Activated CD4-positive, alpha-beta T cell treated with anti-CD3 and anti-CD28 coated beads, Interleukin-2, amount 50 U/mL, for 24 hours (primary cell): ENCODE measurements at places on chromosomes 3 and 15.

GRCh38 chr3:138799822-138800221 is 34.9 kb downstream of the PIK3CB start:
- no peak for DNase-seq

DNA sequence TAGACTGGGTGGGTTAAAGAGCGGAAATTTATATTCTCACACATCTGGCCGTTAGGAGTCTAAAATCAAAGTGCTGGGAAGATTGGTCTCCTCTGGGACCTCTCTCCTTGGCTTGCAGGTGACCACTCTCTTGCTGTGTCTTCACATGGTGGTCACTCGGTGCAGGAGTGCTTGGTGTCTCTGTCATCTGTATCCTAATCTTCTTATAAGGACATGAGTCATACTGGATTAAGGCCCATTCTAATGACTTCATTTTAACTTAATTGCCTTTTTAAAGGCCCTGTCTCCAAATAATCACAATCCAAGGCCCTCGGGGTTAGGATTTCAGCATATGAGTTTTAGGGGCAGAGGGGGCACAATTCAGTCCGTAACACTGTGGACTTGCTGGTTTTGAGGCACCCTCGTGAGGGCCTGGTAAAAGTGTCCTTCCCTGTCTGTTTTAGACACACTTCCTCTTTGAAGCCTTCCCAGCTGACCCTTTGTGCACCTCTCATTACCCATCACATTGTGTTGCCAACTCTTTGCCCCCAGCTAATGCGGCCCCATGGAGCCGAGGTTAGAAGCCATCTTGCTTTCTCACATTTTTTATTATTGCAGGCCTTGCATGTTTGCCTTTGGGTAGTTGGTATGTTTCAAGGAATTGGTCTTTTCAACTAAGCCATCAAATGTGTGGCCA is 3.2 kb downstream of the XYLB start:
- DNase-seq: no peak

GRCh38 chr3:159775372-159775961 is 213.2 kb upstream of the IL12A start:
- no peak for DNase-seq

DNA sequence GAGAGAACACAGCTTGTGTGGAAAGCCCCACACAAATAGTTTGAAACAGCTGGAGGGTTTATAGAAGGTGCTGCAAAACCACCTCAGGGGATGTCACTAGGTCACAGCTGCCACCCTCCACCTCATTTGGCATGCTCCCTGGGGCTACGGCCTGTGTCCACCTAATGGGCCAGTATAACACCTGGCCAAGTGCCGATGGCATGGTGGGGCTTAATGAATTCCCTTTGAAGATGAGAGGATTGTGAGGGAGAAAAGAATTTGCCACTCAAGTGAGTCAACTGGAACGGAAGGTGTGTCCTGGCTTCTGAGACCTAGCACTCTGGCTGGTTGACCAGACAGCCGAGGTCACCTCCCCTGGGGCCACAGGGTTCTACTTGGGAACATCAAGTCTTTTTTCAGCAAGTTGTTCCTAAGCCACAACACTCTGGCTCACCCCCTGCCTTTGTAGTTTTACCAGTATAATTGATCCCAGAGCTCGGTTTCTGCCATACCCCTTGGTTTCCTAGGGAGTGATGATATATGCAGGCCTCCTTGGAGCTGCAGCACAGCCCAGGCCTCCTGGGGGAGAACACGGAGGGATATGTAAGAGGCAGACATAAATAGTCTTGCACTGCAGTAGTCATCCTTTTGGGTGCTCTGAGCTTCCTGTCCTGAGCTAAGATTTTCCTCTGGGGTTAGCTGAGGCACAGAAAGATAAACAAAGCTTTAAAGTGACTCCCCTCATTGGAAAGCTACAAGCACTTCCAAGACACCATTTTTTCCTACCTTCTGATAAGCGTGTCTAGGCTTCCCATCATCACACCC is 178.2 kb upstream of the LPP start:
- DNase-seq: no peak

- DNase-seq: no peak
Measured at GRCh38 chr3:154188846-154189245, 67.7 kb downstream of the ARHGEF26 start.
